ENCODE measurements at places on chromosomes 5 and 9.

GRCh38 chr5:122844136-122844909 is 1.1 kb upstream of the SNX24 start:
- no peak for DNase-seq

DNA sequence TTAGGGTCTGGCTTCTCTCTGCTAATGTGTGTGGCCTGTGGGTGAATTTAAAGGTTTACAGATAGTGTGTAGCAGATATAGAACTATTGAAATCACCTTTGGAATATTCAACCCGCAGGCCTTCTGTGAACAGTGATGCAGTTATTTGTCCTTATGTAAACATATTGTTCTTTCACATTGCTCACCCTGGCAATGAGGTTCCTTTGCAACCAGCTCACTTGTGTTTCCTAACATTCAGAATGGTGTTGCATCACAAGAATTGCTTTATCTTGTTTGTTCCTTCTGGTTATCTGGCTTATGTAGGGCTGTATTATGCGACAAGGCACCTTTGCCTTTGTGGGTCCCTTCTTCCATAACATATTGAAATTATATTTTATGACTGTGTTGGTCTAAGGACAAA is 370.3 kb downstream of the NNT start:
- no peak for DNase-seq

DNA sequence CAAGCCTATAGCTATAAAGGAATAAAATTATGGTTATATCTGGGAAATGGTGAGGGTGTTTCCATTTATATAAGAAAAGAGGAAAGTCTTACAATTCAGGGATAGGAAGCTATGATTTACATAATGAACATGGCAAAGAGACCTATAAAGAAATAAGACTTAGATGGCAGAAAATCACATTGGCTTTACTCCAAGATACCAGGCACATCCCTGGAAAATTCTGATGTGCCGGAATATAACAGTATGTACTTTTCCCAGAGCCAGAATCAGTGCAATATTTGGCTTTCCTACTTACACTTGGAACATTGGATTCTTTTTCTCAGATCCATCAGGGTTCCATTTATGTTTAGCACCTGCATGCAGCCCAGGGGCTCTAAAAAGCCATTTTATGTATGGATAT is 357.8 kb downstream of the CETN3 start:
- DNase-seq = no peak

DNA sequence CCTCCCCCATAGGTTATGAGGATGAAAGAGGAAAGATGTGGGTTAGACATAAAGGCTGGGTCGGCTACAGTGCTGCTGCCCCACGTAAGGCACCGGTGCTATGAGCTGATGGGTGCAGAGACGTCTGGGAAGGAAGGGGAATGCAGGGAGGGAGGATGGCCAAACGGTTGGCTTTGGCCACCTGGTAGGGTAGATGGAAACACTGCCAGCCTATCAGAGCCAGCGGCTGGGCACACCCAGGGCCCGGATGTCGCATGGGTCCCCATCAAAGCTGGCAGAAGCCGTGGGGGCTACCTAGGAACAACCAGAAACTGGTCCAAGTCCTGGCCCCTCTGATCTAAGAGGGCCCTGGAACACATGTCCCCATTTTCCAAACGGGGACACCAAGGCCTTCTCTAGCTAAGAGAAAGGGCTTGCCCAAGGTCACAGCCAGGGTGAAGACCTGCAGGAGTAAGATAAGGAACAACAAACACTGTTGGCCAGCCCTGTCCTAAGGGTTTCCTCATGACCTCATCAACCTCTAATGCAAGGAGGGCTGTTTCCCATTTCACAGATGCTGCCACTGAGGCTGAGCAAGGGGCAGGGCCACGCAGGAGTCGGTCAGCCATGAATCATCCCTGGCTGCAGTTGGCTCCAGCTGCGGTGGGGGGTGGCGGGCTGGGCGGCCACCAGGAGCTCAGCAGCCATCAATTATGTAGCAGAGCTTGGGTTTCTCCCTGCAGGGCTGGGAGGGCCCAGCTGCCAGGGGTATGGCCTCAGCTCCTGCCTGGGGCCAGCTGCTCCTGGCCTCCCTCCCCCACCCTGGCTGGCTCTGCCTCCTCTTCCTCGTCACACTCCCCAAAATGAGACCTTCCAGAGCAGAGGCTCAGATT is 4.9 kb downstream of the SH3GLB2 start:
- no peak for DNase-seq

DNA sequence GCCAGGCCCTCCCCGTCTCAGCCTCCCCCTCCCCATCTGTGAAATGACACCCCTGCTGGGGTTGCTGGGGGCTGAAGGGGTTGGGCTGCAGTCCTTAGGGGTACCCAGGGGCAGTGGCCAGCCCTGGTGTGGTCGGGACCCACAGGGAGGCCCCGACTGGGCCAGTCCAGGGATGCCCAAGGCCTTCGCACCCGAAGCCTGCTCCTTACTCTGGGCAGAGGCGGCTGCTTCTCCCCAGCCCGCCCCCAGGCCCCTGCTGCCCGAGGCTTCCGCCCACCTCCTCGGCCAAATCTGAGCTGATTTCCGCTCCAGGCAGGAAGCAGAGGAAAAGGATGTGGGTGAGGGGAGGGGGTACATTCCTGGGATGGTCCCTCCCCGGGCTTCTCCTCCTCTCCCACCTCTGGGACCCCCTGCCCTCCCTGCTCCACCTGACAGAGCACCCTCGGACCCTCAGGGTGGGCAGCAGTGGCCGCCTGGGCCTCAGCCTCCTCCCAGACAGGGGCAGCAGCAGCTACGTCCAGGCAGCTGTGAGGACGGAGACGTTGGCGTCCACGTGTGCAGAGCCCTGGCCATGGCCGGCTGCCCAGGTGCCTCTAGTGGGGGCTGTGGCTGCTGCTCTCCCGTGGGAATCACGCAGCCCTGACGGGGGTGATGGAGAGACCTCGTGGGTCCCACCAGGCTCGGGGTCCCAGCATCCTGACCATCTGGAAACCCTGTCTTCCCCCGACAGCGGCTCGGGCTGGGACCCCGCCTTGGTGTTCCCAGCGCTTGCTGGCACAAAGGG is 4.2 kb upstream of the NRARP start:
- DNase-seq = no peak

- no peak for DNase-seq
Measured at GRCh38 chr9:107227774-107228173, 55.3 kb upstream of the RAD23B start.

GRCh38 chr5:100901821-100902341 is 1.2 kb downstream of the ST8SIA4 start:
- DNase-seq = peak; percentile 65

GRCh38 chr5:36279054-36279698 is 22.5 kb downstream of the RANBP3L start:
- DNase-seq = no peak

- DNase-seq = no peak
Measured at GRCh38 chr9:119298076-119298853, 71.0 kb downstream of the BRINP1 start.

GRCh38 chr9:99497641-99498040 is 275.6 kb downstream of the SEC61B start:
- no peak for DNase-seq
